ENCODE measurements at places on chromosomes 3 and 15. TPM values are rescaled to one million over a fixed set of nuclear protein-coding genes. Genes with fewer than 3 reads are reported as not detected.
A peak's percentile ranks its signal among the peaks of the same experiment; 100 is the strongest.

Gene DZIP1L
- 9.2 TPM for total RNA-seq

Gene CLDN1
- total RNA-seq, result 1.6 TPM

Gene ITPKA
- 0.31 TPM for total RNA-seq

Gene MORC1
- total RNA-seq, result 0.31 TPM

Gene CCDC51
- total RNA-seq, result 7.5 TPM

Gene PRKAR2A
- total RNA-seq, result 29.2 TPM

Gene UPK1B
- 0.16 TPM for total RNA-seq

Gene CILP
- total RNA-seq, result 0.31 TPM

GRCh38 chr3:29555590-29555989 lies 274.7 kb downstream of the RBMS3 start:
- no peak for DNase-seq

GRCh38 chr3:52015438-52016228 lies 19.9 kb upstream of the RPL29 start:
- DNase-seq, result no peak

DNA sequence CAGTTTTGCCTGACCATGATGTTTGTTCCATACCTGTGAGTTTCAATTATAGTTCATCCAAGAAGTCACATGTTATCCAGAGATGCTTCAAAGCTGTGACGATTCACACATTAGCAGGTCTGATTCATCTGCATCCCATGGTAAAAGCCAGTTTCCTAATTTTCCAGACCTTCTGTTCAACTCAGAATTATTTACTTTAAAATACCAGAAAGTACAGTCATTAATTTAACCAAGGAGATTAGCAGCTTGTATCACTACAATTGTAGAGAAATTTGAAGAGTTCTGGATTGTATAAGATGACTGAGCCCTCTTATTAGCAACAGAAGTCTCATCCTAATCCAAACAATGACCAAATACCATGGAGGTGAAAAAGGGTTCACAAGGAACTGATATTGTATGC lies 76.1 kb upstream of the THBS1 start:
- DNase-seq, result no peak

GRCh38 chr15:50003786-50004334 lies 115.2 kb downstream of the ATP8B4 start:
- peak; percentile 63 for DNase-seq

DNA sequence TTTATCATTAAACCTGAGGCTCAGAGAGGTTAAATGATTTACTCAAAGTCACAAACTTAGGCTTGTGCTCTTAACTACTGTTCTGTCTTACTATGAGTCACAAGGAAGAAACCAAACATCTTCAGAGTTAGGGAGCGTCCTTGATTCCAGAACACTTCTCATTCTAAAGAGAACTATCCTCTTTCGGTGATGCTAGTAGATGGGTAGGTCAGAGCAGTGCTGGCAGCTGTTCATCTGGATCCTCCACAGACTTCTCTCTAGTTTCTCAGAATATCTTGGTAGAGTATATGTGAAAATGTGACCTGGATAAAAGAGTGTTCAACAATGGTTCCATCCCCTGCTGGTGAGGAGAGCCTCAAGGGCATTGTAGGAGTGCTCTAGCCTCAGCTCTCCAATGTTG lies 3.3 kb downstream of the ARL6IP5 start:
- no peak for DNase-seq

DNA sequence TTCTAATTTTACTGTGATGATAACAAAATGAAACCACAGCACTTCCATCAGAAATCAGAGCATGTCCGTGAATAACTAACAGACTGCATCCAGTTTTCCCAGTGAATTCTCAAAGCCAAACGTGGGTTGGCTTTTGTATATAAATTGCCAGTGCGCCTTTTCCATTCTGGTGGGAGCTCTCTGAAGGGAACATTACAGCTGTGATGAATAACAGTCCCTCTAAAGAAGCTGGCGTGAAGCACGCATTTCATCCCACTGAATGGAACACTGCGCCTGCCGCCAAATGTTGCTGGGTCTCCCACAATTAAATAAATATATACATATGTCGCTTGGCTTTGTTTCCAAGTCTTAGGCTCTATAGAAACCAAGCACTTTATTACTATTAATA lies 113.0 kb upstream of the PFN2 start:
- DNase-seq, result no peak

DNA sequence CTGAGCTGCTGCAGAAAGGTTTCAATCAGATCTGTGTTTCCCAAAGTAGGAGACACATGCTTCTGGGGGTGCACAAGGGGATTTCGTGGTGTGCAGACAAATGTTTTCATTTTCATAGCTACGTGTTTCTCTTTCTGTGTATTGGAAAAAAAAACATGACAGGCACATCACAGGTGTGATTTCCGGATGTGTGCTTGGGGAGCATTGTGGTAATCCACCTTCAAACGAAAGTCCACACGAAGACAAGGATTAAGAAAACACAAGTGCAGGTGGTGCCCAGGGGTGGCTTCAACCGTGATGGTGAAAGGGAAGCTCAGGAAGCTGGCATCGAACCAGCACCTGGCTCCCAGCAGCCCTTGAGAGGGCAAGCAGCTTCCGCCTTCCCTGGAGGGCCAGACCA lies 164.6 kb upstream of the LINGO1 start:
- DNase-seq, result no peak

GRCh38 chr3:147915057-147915456 lies 505.9 kb downstream of the ZIC1 start:
- DNase-seq, result no peak

DNA sequence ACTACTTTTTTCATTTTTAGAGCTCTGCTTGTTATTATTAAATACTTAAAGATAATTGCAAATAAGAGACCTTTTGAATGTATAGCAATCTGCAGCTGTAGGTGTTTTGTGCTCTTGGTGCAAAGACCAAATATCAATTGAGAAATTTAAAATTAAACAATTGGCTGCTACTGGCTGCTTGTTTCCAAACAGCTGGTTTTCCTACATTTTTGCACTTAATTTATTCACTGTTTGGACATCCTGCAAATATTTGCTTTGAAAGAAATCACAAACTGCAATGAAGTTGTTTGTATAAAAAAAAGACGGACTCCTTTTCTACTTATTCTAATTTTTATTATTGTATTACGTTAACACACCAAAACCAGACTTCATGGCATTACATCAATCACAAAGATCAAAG lies 35.6 kb downstream of the MED12L start:
- DNase-seq, result no peak

- no peak for DNase-seq
These were observed 289.2 kb downstream of the ROBO2 start for GRCh38 chr3:77329116-77329515.

- no peak for DNase-seq
These were observed 8.0 kb downstream of the TBC1D2B start for GRCh38 chr15:78069462-78070029.

GRCh38 chr3:56970461-56970879 lies 90.0 kb upstream of the SPATA12 start:
- peak; percentile 48 for DNase-seq

DNA sequence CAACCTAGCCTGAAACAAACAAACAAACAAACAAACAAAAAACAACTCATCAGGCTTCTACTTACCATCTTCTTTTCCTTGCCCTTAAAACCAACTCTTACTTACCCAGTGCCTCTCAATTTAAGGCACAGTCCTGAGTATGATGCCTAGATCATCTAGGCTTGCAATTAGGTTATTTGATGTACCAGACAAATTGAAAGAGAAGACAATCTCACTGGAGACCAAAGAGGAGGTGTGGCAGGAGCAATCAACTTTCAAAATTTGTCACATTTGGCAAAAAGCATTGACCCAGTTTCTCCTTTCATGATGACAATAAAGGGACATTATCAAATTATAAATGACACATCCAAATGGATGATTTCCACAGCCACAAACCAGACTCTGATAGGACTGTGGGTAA lies 36.0 kb downstream of the AAGAB start:
- no peak for DNase-seq

DNA sequence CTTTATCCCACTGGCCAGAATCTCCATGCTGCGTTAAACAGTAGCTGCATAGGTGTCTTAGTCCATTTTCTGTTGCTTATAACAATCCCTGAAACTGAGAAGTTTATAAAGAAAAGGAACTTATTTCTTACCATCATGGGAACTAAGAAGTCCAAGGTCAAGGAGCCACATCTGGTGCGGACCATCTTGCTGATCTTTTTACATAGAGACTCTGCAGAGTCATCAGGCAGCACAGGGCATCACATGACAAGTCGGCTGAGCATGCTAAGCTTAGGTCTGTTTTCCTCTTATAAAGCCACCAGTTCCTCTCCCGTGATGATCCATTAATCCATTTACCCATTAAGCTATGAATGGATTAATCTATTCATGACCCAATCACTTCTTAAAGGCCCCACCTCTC lies 22.4 kb upstream of the FAM174B start:
- DNase-seq, result no peak

DNA sequence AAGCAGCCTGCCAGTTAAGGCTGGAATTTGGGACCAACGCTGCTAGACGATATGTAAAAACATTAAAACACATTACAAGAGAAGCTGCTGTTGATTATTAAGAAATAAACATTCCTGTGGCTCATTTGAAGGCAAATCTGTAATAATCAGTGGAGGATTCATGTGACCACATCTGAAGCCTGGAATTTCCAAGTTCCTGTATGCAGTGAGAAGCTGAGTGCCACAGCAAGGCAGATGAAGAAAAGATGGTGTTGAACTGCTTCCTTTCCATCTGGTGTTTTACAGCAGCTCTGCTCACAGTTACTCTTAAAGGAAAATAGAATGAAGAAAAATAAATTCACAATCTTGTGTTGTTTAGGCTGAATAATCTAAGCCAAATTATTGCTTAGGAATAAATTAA lies 139.3 kb upstream of the ROBO2 start:
- no peak for DNase-seq

GRCh38 chr15:101712078-101712477 lies 12.2 kb downstream of the TARS3 start:
- no peak for DNase-seq

DNA sequence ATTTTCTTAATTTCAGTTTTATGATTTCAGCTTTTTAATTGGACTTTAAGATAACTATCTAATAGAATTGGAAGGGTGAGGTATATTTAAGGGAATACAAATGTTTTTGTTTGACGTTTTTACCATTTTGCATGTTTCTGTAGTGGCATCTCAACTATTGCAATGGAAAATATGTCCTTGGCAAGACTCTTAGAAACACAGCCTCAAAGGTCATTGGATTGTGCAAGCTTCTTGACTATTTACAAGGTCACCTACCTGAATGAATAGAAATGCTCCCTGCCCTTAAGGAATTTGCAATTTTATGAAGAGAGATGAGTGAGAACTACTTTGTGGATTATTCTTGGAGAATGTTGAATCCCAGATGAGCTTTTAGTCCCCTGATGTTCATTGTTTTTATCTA lies 43.1 kb downstream of the ITPR1 start:
- DNase-seq, result no peak

DNA sequence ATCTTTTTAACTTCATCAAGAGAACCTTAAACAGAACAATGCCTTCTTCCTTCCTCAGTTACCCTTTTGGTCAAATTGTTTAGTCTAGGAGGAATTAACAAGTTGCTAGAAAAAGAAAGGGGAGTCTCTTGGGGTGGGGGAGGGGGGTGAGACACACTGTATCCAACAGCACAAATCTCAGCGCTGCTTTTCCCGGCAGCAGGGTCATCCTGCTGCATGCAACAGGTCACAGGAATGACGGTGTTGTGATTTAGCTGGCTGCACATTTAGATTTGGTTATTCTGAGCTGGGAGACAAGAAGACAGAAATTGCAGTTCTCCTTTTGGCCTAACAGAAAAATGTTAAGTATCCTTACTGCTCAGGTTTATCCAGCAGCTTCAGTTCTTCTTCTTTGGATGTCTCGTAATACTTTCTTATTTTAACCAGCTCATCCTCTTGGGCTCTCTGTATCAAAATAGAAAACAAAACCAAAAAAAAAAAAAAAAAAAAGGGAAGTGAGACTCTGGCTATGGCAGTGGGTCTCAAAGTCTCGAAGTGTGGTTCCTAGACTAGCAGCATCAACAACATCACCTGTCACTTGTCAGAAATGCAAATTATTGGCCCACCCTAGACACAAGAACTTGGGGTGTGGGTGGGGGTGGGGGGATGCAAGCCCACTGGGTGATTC lies 190.5 kb downstream of the GREM1 start:
- no peak for DNase-seq

GRCh38 chr15:69979262-69979661 lies 118.5 kb downstream of the TLE3 start:
- no peak for DNase-seq

GRCh38 chr15:50057905-50058639 lies 61.0 kb downstream of the ATP8B4 start:
- DNase-seq, result no peak

DNA sequence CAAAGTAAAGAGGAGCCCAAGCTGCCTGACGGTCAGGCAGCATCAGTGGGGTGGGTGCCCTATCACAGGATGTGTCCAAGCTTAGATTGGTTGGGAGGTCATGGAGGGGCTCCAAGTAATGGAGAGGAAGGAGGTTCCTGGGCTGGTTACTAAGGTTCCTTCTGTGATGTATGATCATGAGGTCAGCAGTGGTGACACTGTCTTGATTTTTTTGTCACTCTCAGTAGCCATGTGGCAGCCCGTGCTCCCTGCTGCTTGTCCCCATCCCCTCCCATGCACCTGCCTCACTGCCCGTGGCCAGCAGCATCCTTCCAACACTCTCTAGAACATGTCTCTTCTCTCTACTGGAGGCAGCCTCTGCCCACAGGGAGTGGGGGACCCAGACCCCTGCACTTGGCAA lies 261.7 kb downstream of the TLE3 start:
- DNase-seq, result no peak

- no peak for DNase-seq
These were observed 214.2 kb downstream of the GRM7 start for GRCh38 chr3:7075117-7075516.

- DNase-seq, result no peak
These were observed 18.1 kb upstream of the PTPN23 start for GRCh38 chr3:47362701-47363100.

GRCh38 chr15:39171944-39172368 lies 408.9 kb upstream of the THBS1 start:
- DNase-seq, result no peak

GRCh38 chr3:27568393-27568792 lies 84.2 kb upstream of the SLC4A7 start:
- DNase-seq, result peak; percentile 48

DNA sequence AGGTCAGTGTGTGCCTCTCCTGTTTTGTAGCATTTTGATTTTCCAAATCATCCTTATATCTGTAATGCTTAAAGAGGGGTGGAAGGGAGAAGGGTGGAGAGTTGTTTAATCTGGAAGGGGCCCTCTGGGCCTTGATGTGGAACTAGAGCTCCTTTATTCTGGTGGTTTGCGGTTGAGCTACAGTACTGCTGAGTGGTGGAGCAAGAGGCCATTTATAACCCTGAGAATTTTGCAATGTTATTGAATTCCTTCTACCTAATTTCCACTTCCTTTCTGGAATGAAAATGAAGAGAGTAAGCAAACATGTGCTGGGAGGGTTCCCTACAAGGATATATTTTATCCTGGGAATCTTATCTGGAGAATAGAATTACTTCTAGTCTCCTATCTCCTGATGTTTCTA lies 35.3 kb upstream of the TUBGCP5 start:
- no peak for DNase-seq

- no peak for DNase-seq
These were observed 65.6 kb downstream of the MAP2K5 start for GRCh38 chr15:67607959-67608637.

All from occipital lobe (tissue), 3 donors.